ENCODE measurements at places on chromosomes 3 and 15. TPM values are rescaled to one million over a fixed set of nuclear protein-coding genes. Genes with fewer than 3 reads are reported as not detected.

GRCh38 chr15:32659340-32660155 lies 18.0 kb downstream of the SCG5 start:
- peaks cover 19% of the 10 kb centered on the region for H3K4me1 ChIP-seq
- no peak for DNase-seq
- H3K27me3 ChIP-seq: no peaks in the 10 kb centered on the region

- H3K4me1 ChIP-seq: peaks cover 3% of the 10 kb centered on the region
- DNase-seq: no peak
- H3K4me3 ChIP-seq: no peak overlapping the region
Observed at GRCh38 chr3:128667641-128668040, 17.0 kb upstream of the RPN1 start.

ACKR2 gene
- total RNA-seq: 2.3 TPM

GRCh38 chr15:74812533-74812932 lies at the start of gene LMAN1L:
Gene LMAN1L (plus strand): TSS chr15:74812835. CDS start chr15:74812855, 20 bp downstream.
- H3K27ac ChIP-seq: peak within 1 kb of the TSS; percentile 30
- no peak for DNase-seq
- H3K4me1 ChIP-seq: peaks cover 4% of the 10 kb centered on the region
- peaks cover 7% of the 10 kb centered on the region for H3K27me3 ChIP-seq
- H3K36me3 ChIP-seq: no peaks in the 10 kb centered on the region
- no peak within 1 kb of the TSS for H3K4me3 ChIP-seq

- peaks cover 2% of the 10 kb centered on the region for H3K27me3 ChIP-seq
- no peak overlapping the region for H3K27ac ChIP-seq
- H3K4me1 ChIP-seq: no peaks in the 10 kb centered on the region
- no peaks in the 10 kb centered on the region for H3K36me3 ChIP-seq
- no peak overlapping the region for H3K4me3 ChIP-seq
- no peak for DNase-seq
Observed at GRCh38 chr15:33670567-33670966, 297.7 kb upstream of the CHRM5 start.

SKOR1 gene
- total RNA-seq: 0.32 TPM

TAGLN3 gene
- total RNA-seq: not detected

- peaks cover 14% of the 10 kb centered on the region for H3K27me3 ChIP-seq
- H3K4me3 ChIP-seq: no peak overlapping the region
- no peaks in the 10 kb centered on the region for H3K4me1 ChIP-seq
- H3K27ac ChIP-seq: no peak overlapping the region
- no peaks in the 10 kb centered on the region for H3K36me3 ChIP-seq
Observed at GRCh38 chr3:138442433-138442832, 8.0 kb downstream of the ESYT3 start.

DNA sequence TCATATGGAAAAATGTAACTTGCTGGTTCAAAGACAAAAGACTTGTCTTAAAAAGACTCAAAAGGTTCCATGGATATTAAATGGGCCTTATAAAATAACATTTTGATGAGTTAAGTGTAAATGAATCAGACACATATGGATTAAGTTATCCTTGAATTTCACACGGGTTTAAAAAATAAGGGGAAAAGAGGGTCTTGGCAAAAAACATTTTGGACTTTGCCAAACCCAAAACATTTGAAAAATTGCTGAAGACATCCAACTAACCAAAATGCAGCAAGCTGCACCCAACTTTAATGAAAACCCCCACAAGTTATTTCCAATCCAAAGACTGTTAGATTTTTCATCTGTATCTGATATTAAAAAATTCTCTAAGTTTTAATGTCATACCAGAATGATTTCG lies 200.7 kb downstream of the MEIS2 start:
- H3K4me3 ChIP-seq: no peak overlapping the region
- no peaks in the 10 kb centered on the region for H3K36me3 ChIP-seq
- no peaks in the 10 kb centered on the region for H3K4me1 ChIP-seq
- no peak overlapping the region for H3K27ac ChIP-seq
- peaks cover 2% of the 10 kb centered on the region for H3K27me3 ChIP-seq

- H3K4me1 ChIP-seq: no peaks in the 10 kb centered on the region
- no peaks in the 10 kb centered on the region for H3K36me3 ChIP-seq
- DNase-seq: no peak
- H3K27me3 ChIP-seq: peaks cover 7% of the 10 kb centered on the region
- no peak overlapping the region for H3K4me3 ChIP-seq
- no peak overlapping the region for H3K27ac ChIP-seq
Observed at GRCh38 chr3:88189361-88189810, 39.6 kb downstream of the C3orf38 start.

SAMMSON gene
- total RNA-seq: not detected

Data from activated CD8-positive, alpha-beta T cell treated with anti-CD3 and anti-CD28 coated beads, Interleukin-2, amount 10 ng/mL, durations not matched to agents 7 days and 5 days (primary cell).